ENCODE measurements at places on chromosomes 4 and X.

GRCh38 chrX:149453906-149454822 lies 50.9 kb downstream of the IDS start:
- DNase-seq, result no peak

DNA sequence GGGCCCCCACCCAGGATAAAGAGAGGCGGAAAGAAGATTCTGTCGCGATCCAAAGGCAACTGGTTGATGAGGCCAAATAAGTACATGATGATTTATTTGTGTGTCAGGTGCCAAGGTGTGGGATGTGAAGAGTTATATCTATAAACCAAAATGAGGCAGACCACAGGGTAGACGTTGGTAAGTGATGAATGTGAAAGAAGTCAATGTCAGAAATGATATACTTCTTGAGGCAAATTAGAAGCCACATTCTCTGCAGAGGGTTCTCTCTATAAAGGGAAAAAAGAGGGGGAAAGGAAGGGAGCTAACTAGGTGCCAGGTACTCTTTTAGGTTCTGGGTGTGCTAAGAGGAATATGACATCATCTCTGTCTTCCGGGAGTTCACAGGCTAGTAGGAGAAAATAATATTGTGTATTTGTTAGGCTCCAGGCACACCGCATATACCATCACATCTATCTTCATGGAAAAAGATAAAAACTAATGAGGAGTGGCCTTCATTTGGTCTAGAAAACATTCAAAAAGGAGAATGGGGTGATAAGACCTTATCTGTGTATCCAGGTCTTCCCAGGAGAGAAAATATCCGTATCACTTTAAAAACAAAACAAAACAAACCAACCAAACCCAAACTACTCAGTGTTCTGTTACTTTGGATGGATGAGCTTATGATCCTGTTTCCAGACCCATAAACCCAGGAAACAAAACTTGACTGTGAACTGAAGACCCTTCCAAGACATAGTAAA lies 4.8 kb upstream of the SH2D1A start:
- no peak for DNase-seq

DNA sequence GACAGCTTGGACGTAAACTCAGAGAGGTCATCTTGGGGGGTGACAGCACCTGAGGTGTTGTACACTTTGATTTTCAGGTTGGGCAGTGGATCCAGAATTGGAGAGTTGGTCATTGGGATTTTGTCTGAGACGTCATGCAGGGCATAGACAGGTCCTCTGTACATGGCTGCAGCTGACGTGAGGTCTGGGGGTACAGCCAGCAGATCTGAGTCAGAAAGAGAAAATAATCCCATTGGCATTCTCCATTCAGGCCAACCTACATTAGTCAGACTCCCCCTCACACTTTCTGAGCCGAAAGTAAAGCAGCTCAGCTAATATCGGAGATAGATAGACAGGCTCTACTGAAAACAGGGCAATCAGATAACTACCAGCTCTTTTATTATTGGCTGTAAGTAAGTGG lies 329.7 kb downstream of the UNC5C start:
- DNase-seq, result no peak

DNA sequence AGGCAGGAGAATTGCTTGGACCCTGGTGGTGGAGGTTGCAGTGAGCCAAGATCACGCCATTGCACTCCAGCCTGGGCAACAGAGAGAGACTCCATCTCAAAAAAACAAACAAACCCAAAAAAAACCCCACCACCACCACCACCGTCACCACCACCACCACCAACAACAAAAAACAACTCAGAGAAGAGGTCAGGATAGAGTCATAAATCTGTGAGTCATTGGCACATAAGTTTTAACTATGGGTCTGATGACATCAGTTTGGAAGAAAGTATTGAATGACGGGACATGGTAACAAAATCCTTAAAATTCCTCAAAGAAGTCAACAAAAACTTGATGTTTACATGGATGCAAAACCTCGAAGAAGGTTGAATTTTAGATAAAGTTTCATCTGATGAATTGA lies 288.0 kb upstream of the SFRP2 start:
- DNase-seq, result no peak

- no peak for DNase-seq
These were observed 42.3 kb upstream of the LNX1 start for GRCh38 chr4:53633608-53634007.

Data from SK-N-DZ (cell line).